Activated CD4-positive, alpha-beta T cell treated with anti-CD3 and anti-CD28 coated beads for 24 hours (primary cell): ENCODE measurements at places on chromosomes 6 and 20.

DNA sequence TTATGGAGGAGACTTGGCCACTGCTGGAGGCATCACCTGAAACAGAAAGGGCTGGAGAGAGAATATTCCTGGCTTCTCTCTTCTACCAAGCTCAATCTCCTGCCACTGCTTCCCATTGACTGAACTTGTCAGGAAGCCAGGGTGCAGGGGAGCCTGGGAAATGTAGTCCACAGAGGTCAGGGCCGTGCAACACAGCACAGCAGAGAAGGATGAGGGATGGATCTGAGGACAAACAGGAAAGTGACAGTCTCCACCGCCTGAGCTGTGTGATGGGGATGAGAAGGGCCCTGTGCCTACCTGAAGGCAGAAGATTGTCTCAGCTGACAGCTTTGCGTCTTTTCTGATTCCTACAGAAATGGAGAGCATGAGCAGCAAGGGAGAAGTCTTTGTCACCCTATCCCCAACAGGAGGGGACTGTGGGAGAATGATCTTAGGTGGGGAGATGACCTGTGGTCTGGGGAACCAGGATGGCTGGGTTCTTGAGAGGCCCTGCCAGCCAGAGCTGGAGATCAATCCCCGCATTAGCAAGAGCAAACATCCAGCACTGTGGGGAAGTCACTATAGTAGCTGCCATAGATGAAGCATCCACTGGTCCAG lies 114.2 kb downstream of the SNX5 start:
- DNase-seq: no peak

DNA sequence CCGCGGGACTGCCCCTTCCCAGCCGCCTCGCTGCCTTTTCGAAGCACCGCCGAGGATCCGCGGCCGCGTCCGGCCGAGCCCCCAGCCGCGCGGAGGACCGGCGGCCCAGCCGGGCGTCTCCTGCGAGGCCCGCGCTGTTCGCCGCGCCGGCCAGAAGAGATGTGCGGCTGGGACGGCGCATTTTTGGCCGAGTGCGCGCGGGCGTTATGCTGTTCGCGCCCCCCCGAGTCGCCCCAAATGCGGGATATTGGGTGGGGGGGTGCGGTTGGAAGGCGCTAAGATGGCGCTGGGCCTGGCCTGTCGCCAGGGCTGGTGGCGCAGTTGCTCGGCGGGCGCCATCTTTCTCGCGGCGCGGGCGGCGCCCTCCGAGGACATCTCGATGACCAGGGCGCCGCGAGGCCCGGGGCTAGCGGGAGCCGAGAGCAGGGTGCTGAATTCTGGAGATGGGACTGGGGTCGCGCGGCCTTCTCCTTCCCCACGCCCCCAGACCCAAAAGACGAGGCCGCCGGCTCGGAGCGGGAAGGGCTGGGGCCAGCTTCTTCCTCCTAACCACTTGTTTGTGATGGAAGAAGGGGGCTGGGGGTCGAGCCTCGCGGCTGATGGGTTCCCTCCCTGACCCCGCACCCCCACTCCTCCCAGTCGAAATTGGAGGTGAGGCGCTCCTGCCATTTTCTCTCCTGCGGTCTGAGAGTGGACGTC lies 1.5 kb downstream of the BICRAL start:
- peak; percentile 51 for DNase-seq

DNA sequence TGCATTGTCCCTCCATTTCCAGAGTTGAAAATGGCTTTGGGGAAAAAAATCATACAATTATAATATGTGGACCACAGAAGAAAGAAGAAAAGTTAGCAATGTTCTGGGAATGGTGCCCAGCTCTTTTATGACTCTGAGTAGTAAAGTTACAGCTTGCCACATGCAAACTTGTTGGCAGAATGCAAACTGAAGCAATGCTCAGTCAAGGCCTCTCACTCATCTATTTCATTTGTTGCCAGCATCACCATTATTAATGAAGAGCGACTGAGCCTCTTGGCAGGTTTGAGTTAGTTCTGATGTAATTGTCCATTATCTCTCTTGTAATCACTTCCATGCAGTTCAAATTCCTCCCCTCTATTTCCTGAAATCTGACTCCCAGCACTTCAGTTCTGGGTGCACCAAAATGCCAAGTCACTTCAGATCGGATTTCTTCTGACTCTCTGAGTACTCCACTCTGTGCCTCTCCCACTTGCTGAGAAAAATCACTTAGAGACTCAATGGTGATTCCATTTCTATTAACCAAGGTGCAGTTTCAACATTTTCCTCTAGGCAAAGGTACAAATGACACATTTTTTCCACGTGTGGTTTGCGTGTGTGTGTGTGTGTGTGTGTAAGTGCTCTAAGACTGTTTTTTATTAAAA lies 154.4 kb upstream of the STMND1 start:
- no peak for DNase-seq

DNA sequence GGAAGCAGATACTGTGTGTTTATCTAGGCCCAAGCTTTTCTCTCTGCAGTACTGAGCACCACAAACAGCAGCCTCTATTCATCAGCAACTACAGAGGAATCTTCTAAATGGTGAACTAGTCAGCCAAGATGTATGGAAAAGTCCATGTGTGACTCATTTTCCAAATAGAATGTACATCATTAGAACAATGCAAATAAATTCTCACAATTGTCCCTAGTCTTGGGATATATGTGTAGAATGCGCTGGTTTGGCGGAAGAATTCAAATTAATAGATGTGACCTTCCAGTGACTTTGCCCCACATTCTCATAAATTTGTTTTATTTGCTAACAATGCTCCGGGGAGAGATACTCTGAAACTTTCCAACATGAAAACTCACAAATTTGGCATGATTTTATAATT lies 436.2 kb downstream of the CBLN4 start:
- DNase-seq: no peak

DNA sequence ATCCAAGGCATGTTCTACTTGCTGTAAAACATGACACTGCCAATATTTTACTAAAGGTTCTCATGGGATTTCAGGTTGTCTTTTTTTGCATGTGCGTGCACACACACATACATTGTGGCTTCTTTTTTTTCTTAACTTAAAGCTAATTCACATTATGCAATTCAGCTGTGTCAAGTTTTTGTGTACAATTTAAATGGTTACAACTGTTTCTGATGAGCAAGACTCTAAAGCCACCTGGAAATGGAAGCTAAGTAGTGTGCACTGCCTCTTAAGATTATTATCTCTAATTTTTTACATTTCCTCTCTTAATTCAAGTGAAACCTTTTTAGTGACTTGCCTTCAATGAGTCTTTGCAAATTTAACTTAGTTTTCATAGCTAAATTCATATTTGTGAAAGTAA lies 75.3 kb downstream of the TULP4 start:
- no peak for DNase-seq

DNA sequence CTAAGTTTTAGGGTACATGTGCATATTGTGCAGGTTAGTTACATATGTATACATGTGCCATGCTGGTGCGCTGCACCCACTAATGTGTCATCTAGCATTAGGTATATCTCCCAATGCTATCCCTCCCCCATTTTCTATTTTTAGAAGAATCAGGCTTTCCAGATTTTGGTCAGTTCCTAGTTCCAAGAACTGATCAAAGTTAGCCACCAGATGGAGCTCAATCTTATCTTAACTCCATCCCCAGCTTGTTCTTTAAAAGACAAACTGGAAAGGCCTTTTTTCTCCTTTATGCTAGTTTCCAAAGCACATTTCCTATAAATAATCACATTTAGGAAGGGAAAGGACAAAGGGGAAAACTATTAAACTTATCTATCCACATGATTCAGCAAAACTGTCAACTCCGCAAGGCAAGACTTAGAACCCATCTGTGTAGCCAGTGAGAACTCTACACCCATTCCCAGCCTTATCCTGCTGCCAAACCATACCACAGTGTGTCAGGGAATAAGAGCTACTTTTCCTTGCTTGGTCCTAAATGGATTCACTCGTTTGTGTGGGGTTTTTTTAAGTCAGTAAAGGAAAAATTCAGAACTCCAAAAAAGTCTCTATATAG lies 22.8 kb upstream of the KHDC1 start:
- DNase-seq: no peak

- DNase-seq: no peak
Observed at GRCh38 chr6:28134015-28134414, 7.7 kb upstream of the ZKSCAN8 start.

- no peak for DNase-seq
Observed at GRCh38 chr6:106710580-106710979, 81.2 kb downstream of the QRSL1 start.

GRCh38 chr6:87237804-87238203 lies 82.4 kb downstream of the ZNF292 start:
- no peak for DNase-seq

- no peak for DNase-seq
Observed at GRCh38 chr20:23918896-23919295, 39.3 kb upstream of the CST5 start.

DNA sequence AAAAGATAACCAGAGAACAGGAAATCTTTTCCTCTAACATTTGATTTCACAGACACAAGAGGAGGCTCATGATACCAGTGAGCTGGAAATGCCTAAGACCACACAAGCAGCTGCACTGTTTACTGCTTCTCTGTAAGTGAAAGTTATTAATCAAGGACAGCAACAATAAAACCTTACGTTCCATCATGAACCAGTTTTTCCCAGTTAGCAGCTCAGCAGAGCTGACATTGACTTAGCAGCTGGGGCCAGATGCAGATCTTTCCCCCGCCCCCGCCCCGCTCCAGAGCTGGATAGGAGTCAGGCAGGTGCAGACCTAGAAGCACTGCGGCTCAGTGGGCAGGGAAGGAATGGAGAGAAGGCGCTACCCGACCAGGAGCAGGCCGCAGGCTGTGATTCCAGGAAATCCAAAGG lies 275.2 kb downstream of the GMDS start:
- DNase-seq: no peak

- DNase-seq: no peak
Observed at GRCh38 chr20:37914672-37915433, 11.9 kb downstream of the VSTM2L start.

DNA sequence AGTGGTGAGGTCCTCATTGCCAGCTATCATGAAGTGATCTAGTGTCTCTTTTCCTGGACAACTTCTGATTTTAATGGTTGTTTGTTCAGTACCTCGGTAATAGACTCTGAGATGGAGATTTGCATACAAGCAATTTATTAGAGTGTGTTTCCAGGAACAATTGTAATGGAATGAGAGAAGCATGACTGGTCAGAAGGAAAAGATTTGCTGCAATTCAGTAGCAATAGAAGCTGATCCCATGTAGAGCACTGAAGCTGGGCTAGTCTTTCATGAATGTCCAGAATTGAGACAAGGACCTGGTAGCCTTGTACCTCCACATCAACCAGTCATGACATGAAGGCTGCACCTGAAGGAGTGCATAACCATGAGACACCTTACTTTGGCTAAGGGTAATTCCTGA lies 526.5 kb downstream of the NKAIN2 start:
- DNase-seq: no peak

- no peak for DNase-seq
Observed at GRCh38 chr20:7180256-7181045, 413.0 kb downstream of the BMP2 start.

GRCh38 chr6:133542056-133542821 lies 301.1 kb downstream of the EYA4 start:
- no peak for DNase-seq
